Stimulated activated naive CD8-positive, alpha-beta T cell treated with anti-CD3 and anti-CD28 coated beads, Interleukin-15, amount 100 ng/mL, for 72 hours (primary cell): ENCODE measurements at places on chromosomes 6 and 20.
A peak's percentile ranks its signal among the peaks of the same experiment; 100 is the strongest.

DNA sequence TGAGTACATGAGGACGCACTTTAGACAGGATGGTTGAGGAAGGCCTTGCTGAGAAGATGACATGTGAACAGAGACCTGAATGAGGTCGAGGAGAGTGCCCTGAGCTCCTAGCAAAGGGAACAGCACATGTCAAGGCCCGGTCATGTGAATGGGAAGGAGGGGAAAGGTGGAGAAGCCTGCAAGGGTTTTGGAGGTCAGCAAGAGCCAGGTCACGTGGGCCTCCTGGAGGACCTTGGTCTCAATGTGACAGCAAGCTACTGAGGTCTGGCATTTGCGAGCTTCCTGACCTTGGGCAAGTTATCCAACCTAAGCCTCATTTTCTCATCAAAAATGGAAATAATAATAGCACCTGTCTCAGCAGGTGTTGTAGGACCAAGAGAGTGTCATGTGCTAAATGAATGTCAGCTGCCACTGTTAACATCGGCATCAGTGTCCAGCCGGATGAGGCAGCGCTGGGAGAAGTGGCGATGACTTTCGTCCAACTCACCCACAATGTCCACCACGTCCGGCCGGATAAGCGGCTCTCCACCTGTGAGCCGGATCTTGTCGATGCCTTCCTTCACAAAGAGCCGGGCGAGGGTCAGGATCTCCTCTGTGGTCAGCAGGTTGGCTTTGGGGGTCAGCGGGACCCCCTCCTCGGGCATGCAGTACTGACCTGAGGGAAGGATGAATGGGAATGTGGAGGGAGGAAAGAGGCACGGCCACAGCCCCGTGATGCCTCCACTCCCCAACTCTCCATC lies 8.9 kb downstream of the MOCS1 start:
- DNase-seq: no peak

GRCh38 chr6:35016502-35017321 lies 124.4 kb downstream of the TCP11 start:
- no peak for DNase-seq

DNA sequence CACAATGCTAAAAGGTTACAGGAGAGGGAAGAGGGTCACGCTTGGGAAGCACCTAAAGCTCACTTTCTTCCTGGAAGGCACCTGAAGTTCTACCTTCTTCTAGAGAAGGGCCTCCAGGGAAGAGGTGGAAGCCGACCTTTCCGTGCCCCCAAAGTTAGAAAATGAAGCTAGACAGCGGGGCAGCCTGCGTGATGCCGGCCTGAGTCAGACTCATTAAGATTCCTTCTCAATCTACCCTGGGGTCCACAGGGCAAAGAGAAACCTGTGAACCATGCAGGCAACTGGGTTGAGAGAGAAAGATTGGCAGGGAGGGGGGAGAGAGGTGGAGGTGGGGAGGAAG lies 54.8 kb upstream of the CCDC167 start:
- DNase-seq: no peak

DNA sequence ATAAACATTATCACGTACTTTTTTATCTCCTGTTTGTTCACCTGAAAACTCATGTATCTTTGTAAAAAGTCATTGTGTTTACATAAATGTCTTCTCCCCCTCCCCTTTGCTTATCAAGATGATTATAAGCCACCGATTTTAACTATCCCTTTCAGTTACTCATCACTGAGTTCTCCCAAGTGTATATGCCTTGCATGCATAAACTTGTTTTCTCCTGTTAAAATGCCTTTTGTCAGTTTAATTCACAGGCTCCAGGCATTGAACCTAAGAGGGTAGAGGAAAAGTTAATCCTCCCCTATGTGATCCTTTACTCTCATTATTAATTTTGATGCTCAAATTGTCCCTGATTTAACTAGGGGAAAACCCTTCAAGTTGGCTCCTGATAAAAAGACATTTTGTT lies 24.2 kb downstream of the ANKEF1 start:
- DNase-seq: no peak

DNA sequence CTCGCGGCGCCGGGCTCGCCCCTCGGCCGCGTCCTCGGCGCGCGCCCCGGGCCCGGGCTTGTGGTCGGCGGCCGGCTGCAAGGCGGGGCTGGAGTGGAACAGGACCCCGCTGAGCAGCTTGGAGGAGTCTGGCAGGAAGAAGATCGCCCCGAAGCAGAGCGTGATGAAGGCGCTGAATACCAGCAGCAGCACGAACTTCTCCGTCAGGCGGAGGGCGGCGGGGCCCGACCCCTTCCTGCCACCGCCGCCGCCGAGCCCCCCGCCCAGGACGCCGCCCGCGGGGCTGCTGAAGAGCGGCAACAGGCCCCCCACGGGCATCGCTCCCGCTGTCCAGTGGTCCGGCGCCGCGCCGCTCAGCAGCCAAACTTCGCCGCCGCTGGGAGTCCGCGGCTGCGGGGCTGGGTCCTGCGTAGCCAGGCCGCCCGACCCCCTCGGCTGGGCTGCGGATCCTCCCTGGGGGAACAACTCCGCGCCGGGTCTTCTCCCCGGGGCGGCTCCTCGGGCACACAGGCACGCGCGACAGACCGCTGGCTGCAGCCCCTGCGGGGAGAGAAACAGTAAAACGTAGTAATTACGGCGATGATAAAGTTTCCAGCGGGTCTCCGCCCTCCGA lies 707 bp downstream of the MAN1A1 start:
- DNase-seq: peak; percentile 37
